ENCODE measurements at places on chromosomes 3 and 15.

DNA sequence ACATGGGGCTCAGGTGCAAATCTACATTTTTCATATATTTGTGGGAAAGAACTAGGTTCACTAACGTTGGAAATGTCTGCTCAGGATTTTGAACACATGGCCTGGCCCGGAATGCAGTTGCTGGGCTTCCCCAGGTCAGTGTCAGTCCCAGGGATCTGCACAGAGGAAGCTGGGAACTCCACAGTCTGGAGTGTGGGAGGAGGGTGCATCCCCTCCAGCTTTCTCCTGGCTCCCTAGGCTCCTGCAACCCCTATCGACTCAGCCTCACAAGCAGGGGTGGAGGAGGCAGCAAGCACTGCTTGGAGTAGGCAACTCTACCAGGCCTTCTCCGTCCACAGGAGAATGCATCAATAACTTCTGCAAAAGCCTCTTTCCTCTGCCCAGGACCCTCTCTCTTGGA lies 30.1 kb upstream of the HCN4 start:
- DNase-seq = no peak

- DNase-seq = peak; percentile 86
Observed at GRCh38 chr3:71955240-71956068, 170.5 kb upstream of the PROK2 start.

DNA sequence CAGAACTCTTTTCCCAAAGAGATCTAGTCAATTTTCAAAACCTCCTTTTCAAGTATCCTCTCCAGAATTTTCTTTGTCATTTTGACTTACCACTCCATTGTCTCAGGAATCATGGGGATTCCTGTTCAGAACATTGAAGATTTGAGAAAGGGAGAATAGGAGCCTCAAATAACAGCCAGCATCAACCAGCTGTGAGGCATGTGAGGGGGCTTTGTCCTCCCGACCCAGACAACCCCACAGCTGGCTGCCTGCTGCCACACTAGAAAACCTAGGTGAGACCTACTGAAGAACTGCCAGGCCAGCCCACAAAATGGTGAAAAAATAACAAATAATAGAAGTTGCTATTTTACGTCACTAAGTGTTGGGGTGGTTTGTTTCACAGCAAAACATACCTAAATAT lies 5.9 kb upstream of the ARHGEF26 start:
- DNase-seq = no peak

- peak; percentile 81 for DNase-seq
Observed at GRCh38 chr3:71989165-71989564, 204.2 kb upstream of the PROK2 start.

- no peak for DNase-seq
Observed at GRCh38 chr3:166446291-166446690, 609.1 kb upstream of the BCHE start.

- DNase-seq = no peak
Observed at GRCh38 chr3:35932995-35933394, 293.7 kb downstream of the ARPP21 start.

DNA sequence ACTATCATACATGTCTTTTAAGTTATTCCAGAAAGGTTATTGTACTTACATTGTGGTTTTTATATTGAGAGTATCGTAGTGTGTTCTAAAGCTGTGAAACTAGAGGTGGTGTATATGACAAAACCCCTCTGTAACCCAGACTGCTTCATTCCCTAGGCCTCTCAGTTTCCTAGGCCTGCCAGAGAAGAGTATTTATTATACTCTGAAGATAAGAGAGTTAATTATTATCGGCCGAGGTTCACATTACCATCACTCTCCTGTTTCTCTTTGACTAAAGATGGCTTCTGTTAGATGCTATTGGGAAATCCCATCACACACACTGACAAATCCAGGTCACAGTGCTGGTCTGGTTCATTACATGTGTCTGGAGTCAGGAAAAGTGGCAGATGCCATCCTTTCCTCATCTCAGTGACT lies 20.5 kb downstream of the EXOSC7 start:
- DNase-seq = no peak

GRCh38 chr3:64355401-64355807 lies 130.1 kb upstream of the PRICKLE2 start:
- DNase-seq = no peak

GRCh38 chr15:82944056-82944455 lies 8.5 kb downstream of the HOMER2 start:
- DNase-seq = no peak

DNA sequence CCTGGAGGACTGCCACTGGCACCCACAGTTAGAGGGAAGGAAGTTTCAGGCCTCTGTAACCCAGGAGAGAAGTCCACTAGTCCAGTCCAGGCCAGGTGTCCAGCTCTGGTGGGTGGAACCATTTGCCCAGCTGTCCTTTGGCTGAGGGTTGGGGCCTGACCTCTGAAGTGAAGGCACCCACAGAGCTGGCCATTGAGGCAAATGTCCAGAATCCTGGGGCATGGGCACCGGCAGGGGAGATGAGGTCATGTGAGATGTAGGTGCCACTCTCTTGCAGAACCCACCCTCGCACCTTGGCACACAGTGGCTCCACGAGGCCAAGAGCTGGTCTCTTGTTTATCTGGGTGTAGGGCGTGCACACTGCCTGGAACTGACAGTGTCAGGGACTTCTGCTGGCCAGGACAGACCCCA lies 162.8 kb downstream of the SMAD6 start:
- no peak for DNase-seq

- no peak for DNase-seq
Observed at GRCh38 chr3:105353485-105354161, 13.1 kb upstream of the ALCAM start.

DNA sequence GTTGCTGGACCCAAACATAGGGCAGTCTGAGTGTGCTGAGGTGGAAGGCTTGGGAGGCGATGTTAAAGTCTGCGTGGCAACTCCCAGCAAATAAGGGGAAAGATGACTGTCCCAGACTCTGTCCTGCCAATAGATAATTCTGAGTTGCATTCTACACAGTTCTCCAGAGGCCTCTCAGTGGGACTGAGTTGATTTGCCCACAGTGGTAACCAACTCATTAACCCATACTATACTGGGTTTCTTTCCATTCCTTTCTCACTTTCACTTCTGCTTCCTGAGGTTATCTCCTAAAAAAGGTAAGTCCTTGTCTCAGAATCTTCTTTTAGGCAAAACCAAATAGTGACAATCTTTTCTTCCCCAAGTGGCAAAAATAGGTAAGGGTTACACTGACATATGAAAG lies 549.9 kb upstream of the DPPA4 start:
- no peak for DNase-seq

DNA sequence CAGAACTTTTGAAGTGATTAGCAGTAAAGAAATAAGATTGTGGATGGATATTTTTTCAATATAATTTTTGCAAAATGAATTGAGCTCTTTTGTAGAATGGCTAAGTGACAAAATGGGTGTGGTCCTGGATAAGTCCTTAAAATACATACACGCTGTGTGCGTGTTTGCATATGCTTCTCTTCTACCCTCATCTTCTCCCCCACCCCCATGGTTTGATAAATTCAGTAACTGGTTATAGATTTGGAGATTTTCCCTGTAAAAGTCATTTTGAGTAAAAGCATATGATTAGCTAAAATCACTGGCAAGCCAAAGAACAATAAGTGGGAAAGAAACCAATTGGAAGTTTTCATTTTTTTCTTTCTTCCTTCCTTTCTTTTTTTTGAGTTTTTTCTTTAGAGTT lies 453.9 kb upstream of the MDFIC2 start:
- no peak for DNase-seq

DNA sequence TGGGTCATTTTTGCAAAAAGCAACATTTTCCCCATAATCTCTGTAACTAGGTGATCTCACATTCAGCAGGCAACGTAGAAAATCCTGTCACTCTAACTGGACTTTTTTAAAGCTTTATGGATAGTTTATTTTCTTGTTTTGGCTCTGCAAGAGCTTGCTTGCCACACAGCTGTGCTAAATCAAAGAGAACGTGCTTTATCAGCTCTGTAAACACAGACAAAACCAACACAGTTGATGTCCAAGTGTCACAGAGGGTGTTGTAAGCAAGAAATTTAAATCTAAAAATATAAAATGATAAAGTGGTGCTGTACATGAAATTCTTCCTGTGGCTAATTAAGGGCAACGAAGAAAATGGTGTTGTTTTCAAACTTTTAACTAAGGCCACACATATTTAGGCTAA lies 97.5 kb upstream of the STAC start:
- DNase-seq = no peak

- DNase-seq = no peak
Observed at GRCh38 chr15:89870006-89870405, 23.8 kb downstream of the AP3S2 start.

GRCh38 chr3:58607816-58608215 lies 30.6 kb upstream of the FAM107A start:
- DNase-seq = no peak

GRCh38 chr3:155869691-155870090 lies 759 bp upstream of the GMPS start:
- DNase-seq = no peak

- no peak for DNase-seq
Observed at GRCh38 chr3:159266779-159267178, 464.9 kb downstream of the MFSD1 start.

DNA sequence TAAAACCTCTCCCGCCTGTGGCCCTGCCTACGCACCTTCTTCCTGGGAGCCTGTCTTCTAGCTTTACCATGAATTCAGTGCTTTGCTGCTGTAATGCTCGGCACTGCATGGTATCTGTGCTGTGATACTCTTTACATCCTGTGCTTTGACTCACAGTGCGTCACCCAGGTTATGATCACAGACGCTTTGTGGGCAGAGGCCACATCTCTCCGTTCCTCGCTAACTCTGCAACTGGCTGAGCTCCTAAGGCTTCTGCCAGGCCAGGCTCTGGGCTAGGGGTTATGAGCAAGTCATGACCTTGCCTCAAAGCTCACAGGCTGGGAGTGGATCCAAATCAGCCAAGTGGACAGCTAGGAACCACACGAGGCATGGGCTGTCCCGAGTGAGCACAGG lies 23.2 kb downstream of the SPTBN5 start:
- no peak for DNase-seq

GRCh38 chr3:157110761-157111278 lies 49.1 kb downstream of the CCNL1 start:
- no peak for DNase-seq

DNA sequence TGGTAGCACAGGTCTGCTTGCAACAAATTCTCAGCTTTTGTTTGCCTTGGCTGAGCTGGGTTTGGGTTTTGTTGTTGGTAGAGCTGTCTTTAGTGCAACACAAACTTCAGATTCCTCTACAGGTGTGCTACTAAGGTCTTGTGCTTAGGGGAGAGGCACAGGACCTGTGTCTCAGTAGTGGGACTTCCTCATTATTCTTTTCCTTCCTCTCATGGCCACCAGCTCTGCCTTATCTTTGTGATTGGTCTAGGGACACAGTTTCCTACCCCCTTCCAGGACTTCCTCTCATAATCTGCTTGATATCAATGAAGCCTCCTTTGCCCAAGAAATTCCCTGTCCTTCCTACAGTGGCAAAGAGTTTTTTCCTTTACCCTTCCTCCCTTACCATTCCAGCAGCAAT lies 24.9 kb upstream of the DNAAF4 start:
- DNase-seq = no peak

- no peak for DNase-seq
Observed at GRCh38 chr15:60297047-60297446, 100.7 kb downstream of the ANXA2 start.

- DNase-seq = no peak
Observed at GRCh38 chr3:168205451-168205850, 109.7 kb upstream of the GOLIM4 start.

DNA sequence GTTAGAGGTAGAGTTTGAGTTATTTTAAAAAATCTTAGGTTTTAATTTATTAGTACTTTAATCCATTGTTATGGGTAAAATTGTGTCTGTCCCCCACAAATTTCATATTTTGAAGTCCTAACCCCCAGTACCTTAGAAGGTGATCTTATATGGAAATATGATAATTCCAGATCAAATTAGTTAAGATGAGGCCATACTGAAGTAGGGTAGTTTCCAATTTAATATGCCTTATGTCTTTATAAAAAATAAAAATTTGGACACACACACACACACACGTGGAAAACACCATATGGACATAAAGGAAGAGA lies 18.6 kb upstream of the ADGRG7 start:
- DNase-seq = no peak

DNA sequence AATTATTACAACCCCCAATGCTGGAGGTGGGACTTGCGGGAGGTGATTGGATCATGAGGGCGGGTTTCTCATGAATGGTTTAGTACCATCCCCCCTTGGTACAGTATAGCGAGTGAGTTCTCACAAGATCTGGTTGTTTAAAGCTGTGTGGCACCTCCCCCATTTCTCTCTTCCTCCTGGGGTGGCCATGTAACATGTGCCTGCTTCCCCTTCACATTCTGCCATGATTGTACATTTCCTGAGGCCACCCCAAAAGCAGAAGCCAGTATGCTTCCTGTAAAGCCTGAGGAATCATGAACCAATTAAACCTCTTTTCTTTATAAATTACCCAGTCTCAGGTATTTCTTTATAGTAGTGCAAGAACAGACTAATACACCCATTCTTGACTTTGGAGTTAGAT lies 20.3 kb upstream of the PROK2 start:
- no peak for DNase-seq

GRCh38 chr3:105367063-105367405 lies 325 bp downstream of the ALCAM start:
- no peak for DNase-seq

Measured in AG08395 (cell line).